ENCODE measurements at places on chromosomes 7 and 10. TPM values are rescaled to one million over a fixed set of nuclear protein-coding genes. Genes with fewer than 3 reads are reported as not detected.

The SEMA3D gene
- 15.7 TPM for total RNA-seq

The HACD1 gene
- total RNA-seq: 17.4 TPM

The MMRN2 gene
- total RNA-seq: 29.3 TPM

The ZNF485 gene
- total RNA-seq: 7.2 TPM

The EVX1 gene
- not detected for total RNA-seq

The SRRM3 gene
- 2.0 TPM for total RNA-seq

DNA sequence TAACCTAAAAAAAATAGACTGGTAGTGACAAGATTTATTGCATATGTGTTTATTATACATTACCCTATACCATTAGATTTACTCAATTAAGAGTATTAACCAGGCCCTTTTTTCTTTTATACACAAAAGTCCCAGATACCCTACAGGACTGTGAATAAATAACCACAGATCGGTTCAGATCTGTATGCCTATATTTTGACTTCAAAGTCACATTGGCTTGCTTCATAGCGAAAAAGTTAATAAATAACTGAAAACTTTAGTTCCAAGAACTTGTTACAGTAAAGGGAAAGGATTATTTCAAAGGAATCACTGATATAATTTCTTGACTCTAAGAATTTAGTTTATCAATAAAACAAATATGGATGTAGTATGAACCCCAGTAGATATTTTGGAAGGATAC is 41.8 kb upstream of the FMC1 start:
- DNase-seq: no peak

DNA sequence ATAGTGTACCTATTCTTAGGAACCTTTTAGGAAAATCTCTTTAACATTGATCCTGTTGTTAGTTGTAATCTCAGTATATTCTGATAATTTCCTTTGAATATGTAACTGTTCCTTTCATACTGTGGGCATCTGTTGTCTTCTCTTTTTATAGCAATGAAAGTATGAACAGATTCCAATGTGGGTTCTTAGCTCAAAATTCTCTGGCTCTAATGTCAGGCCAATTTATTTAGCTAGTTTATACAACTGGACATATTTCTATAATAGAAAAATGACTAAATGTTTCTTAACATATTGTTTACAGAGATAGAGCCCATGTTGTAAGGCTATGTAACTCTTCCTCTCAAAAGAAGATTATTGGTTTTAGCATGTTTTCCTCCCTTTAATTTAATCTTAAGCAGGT is 363.2 kb downstream of the AUTS2 start:
- no peak for DNase-seq

DNA sequence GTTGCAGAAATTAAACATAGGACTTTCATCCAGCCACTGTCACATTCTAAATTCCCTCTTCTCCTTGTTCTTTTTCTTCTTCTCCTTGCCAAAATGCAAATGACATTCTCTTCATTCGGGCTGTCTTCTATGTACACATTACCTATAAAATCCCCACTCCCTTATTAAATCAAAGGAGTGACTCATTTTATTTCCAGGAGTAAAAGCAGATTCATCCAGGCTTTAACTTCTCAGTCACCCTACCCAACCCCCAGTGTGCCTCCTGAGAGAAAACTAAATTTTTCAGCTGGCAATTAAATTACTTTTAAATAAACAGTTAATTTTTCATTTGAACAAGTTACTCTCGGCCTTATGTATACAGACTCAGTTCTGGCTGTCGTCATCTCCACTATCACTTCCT is 223.9 kb upstream of the SHH start:
- DNase-seq: no peak

DNA sequence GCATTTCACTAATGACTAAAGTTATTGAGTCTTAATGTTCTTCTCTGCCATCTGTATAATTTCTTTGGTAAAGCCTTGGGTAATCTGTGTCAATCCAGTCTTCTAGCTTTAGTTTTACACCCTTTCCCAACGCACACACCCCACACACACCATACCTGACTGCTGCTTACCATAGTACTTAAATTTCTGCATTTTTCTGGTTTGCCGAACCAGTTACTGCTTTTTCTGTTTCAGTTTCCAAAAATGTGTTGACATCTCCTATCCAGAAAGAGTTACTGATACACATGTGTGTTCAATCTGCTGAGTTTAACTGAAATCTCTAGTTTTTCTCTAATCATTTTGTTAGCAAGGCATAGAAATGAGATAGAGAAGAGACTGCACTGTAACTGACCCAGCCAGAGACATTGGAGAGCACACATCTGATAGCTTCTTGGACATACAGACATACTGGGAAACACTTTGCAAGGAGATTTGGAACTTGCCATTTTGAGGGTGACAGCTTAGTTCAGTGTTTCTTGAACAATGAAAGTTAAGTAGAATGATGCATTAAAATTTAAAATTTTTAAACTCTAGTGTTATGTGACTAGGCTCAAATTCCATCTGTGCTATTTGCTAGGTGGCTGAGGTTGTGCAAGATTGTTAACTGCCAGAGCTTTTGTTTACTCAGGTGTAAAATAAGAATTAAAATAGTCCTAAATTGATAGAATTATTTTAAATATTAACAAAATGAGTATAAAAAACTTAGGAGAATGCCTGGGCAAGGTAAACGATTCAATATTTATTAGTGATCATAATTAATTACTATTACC is 807.6 kb downstream of the DNAJB9 start:
- no peak for DNase-seq

DNA sequence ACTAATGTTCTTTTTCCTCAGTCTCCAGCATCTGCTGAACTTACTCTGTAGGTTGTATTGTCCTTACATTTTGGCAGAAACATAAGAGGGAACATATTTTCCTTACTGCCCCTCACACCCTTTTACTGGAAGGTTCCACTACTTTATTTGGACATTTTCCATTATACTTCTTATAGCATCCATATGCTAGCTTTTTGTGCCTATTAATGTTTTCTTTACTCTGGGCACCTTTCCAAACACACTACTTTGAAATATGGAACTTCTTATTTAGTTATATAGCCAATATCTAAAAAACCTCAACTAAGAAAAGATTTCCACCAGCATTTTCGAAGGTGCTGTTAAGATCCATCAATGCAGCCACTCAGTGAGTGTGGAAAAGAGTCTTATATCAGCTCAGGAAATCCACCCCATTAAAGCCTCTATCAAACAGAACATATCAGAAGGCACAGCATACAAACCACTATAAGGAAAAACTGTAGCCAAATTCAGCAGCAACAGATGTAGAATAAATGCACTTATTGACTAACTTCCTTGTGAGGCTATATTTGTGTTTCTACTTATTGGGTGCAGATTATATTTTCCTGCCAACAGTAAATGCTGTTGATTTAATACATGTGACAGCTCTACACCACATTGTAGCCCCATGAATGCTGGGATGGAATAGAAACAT is 272.5 kb upstream of the SEMA3E start:
- no peak for DNase-seq

DNA sequence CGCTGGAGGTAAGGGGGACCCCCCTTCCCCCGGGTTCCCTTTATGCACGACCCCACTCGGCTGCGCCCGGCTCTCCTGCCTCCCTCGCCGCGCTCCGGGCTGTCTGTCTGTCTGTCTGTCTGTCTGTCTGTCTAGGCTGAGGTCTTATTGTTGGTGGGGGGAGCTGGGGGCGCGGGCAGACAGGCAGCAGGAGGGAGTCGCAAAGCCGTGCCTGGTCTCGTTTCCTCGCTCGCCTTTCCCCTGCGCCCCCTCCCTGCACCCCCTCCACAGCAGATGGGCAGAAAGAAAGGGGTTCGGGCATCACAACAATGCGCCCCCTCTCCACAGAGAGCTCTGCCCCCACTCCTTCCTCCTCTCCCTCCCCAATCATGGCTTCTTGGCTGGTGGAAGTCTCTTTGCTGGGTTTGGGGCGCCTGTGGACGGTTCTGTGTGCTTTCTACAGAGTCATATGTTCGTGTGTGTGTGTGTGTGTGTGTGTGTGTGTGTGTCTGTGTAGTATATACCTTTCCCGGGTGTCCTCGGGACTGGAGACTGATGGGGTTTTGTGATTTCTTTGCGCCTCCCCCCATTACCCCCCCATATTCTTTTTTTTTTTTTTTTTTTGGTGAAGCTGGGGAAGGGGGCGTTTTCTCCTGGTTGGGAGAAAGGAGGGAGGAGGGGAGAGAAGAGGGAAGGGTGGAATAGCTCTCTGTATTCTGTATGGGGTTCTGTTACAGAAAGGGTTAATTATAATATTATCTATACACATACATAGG is 1.9 kb downstream of the AUTS2 start:
- DNase-seq: no peak

GRCh38 chr10:28850784-28851183 is 173.5 kb downstream of the BAMBI start:
- DNase-seq: no peak

GRCh38 chr10:58994226-58995057 is 182.0 kb upstream of the PHYHIPL start:
- DNase-seq: no peak

DNA sequence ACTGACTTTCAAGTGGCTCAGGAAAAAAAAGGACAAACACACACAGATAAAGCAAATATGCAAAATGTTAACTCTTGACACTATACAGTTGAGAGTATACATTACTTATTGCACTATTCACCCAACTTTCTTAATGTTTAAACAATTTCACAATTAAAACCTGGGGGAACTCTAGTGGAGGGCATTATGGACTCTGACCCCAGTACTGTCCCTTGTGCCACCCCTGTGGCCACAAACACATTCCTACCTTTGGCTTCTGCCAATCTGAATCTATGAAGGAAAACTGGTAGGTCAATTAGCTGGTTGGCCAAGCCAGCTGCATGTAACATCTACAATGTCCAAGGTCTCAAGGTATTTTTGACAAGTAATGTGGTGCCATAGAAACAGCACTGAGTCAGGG is 7.5 kb upstream of the FGFR2 start:
- DNase-seq: no peak

- DNase-seq: no peak
Observed at GRCh38 chr7:149599636-149600206, 102.1 kb upstream of the ZNF746 start.

DNA sequence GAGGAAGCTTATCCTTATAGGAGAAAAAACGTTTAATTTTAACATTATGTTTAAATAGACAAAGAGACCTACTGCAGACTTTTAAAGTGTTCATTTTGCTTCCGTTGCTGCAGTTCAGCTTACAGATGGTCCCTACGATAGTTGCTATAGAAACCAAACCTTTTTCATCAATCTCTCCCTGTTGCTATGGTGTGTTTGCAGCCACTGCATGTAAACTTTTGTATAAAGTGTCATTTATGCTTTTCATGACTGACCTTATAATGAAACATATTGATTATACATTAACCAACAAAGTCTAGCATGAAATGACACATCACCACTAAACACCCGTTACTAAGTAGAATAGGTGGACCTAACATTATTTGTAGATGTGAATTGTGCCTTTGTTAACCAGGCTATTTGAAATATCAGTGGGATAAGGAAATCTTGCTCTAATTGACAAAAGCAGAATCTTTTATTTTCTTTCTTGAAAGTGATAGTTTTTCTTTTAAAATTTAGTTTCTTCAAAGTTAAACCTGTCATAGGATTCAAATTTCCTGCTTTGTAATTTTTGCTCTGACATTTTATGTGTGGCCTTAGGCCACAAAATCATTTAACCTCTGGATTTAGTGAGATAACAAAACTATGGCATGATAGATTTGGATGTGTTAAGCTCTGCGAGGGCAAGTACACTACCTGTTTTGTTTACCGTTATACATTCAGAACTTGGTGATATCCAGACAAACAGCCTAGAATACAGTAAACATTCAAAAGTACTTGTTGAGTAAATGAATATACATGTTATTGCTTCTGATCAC is 64.0 kb downstream of the CACNB2 start:
- DNase-seq: no peak
